ENCODE measurements at places on chromosomes 7 and 10.

GRCh38 chr10:94343151-94343550 lies 19.6 kb downstream of the NOC3L start:
- DNase-seq, result no peak

DNA sequence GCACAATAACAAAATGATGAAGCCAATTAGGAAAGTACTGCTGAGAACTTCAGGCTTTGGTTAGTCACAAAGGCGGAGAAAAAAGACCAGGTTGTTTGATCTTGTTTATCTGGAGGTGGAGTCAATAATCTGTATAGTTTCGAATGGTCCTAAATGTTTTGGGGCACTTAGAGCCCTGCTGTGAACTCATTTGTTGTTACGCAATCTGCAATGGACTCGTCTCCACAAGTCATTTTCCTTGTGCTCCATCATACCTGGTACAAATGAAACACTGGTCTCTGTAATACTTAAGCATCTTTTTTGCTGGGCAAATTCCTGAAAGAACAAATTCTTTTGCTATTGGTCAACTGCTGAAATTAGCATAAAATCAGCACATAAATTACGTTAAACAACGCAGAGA lies 430.5 kb downstream of the GATA3 start:
- no peak for DNase-seq

- no peak for DNase-seq
Observed at GRCh38 chr7:15309872-15310271, 251.9 kb downstream of the AGMO start.

- no peak for DNase-seq
Observed at GRCh38 chr7:25830215-25830614, 321.8 kb upstream of the NFE2L3 start.

- DNase-seq, result peak; percentile 34
Observed at GRCh38 chr7:98354511-98355249, 46.2 kb downstream of the BAIAP2L1 start.

GRCh38 chr10:45373576-45374349 lies at the start of gene ALOX5:
Gene ALOX5, plus strand, starts transcription at chr10:45374216. Its CDS starts 64 bp downstream, at chr10:45374280.
- no peak for DNase-seq

- no peak for DNase-seq
Observed at GRCh38 chr7:77771901-77772300, 26.3 kb downstream of the TMEM60 start.

- DNase-seq, result no peak
Observed at GRCh38 chr10:45550903-45551786, 121.4 kb downstream of the ZFAND4 start.

- DNase-seq, result no peak
Observed at GRCh38 chr10:29009464-29009863, 279.4 kb upstream of the LYZL1 start.

GRCh38 chr10:69869291-69869961 lies 67.7 kb downstream of the COL13A1 start:
- DNase-seq, result no peak

DNA sequence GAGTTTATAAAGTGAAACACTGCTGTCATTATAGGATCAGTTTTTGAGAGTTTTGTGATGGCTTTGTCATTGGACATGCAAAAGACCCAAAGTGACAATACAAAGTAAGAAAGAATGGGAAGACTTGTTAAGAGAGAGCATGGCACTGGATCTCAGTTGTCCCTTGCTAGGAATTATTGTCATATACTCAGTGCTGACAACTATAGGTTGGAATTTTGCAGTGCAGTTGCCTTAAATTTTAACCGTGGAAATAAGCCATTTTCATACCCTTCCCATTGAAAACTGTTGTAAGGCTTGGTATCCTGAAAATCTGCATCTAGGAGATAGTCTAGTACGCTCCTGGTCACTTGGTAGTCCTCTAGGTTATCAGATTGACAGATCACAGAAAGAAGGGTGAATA lies 1156.7 kb downstream of the GATA3 start:
- no peak for DNase-seq

- peak; percentile 49 for DNase-seq
Observed at GRCh38 chr10:102814873-102815661, 22.1 kb downstream of the CYP17A1 start.

DNA sequence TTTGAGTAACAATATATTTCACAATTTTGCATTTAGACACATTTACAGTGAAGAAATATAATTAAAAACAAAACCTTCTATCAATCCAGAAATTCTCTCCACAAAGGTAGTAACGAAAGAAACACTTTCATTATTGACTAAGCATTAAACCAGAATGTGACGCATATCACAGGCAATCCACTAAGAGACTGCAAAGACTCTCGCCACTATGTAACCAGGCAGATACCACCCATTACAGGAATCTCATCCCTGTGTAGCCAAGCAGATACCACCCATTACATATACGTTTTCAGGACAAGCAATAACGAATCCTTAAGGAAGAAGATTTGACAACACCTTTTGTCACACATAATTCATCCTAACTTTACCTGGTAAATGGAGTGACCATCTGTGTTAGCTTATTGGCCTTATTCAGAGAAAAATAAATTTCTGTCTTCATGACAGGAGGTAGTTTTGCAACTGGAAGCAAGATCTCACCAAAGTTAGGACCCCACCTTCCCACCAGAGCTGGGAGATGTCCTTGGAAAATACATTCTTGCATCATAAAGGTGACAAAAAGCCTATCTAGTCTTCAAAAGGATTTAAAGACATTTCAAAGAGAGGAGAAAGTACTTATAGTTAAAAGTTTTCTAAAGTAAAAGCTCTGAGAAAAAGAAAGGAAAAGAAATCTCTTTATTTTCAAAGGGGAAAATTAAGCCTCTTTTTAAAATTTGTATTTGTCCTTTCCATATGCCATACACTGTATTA lies 30.8 kb downstream of the LRRC17 start:
- no peak for DNase-seq

DNA sequence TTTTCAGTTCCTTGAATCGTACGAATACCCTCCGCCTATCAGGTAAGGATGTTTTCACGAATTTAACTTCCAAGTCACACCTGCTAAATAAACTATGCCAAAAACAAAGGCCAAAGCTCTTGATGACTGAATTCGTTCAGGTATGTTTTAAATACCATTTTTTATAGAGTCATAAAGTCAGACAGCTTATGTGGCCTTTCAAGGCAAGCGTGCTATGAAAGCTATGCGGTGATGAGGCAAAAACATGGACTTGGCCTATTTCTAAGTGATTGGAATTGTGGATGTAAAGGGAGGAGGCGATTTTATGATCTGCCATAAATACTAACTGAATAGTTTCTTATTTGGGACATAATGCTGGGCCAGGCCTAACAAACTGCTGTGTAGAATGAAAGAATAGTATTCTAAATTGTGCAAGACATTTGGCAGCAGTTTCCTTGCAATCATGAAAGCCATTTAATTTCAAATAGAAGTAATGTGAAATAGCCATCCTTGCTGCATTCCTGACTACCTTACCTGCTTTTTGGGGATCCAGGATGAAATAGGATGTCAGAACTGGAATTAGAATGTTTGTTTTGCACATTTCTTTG lies 14.0 kb downstream of the SLC39A12 start:
- DNase-seq, result no peak

DNA sequence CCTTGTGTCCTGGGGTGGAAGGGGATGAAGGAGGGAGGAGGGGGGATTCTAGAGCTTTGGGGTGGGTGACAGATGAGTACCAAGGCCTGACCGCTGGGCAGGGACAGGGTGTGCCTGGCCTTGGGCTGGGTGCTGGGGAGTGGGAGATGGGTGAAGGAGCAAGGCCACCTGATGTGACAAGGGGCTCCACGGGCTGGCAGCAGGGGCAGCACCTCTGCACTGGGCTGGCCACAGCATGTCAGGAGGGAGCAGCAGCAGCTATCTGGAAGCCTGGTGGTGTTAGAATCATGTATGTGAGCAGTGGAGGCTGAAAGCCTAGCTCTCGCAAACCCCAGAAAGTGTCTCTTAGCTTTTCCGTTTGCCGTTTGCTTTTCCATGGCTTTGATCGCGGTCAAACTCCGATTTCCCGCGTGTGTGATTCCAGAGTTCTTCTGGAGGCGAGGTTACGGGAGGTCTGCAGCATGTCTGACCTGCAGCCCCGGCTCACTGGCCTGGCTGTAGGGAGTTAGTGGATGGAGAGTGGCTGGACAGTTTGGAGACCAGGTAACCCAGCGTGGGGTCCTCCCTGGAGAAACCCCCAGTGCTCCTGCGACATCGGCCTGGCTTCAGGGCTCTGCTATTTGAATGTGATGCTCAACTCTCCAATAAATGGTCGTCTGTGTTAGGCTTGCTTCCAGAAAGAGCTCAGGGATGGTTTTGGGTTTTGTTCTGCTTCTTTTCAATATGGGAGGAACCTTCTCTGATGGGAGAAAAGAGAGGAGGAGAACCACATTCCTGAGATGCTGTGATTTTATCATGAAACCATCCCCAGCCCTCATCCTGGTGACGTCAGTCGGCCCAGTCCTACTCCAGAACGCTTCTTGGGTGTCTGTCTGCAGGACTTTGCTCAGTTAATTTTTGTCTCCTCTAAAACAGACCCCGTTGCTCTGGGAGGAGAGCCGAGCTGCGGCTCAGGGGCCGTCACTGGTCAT lies 105.5 kb downstream of the CUX1 start:
- DNase-seq, result no peak

DNA sequence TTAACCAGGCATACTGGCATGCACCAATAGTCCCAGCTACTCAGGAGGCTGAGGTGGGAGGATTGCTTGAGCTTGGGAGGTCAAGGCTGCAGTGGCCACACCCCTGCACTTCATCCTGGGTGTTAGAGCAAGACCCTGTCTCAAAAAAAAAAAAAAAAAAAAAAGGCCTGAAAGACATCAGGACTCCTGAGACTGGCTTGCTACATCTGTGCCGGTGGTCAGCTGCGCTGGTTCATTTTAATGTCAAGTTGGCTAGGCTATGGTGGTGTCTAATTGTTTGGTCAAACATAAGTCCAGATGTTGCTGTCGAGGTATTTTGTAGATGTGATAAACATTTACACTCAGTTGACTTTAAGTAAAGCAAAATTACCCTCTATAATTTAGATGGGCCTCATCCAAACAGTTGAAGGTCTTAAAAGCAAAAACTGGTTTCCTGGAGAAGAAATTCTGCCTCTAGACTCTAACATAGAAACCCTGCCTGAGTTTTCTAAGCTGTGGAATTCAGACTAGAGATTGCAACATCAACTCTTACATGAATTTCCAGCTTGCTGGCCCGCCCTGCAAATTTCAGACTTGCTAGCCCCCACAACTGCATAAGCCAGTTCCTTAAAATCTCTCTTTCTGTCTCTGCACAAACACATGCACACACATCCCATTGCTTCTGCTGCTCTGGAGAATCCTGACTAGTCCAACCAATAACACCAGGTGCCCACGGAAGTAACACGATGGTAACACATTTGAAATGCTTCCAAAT lies 18.2 kb downstream of the MYOF start:
- DNase-seq, result peak; percentile 88

DNA sequence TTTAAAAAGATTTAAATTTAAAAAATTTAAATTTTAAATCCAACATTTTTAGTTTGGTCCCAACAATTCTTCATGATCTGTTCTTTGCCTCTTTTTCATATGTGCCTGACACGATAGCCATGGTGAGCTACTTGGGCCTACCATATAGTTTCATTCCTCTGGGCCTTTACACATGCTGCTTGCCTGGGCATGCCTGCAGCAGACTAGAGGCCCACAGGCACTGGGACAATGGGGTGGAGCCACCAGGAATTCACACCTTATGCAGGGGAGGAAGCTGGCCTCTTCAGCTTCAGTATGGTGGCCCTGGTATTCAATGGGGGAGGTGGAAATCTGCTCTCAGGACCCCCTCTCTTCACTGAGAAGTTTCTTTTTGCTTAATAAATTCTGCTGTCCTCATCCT lies 37.8 kb upstream of the ZNF365 start:
- no peak for DNase-seq

GRCh38 chr10:77226853-77227565 lies 410.6 kb downstream of the KCNMA1 start:
- DNase-seq, result no peak

- DNase-seq, result no peak
Observed at GRCh38 chr10:86600296-86600695, 54.1 kb upstream of the OPN4 start.

All from lower leg skin (tissue), 4 donors.